ENCODE measurements at places on chromosomes 6 and 20. TPM values are rescaled to one million over a fixed set of nuclear protein-coding genes. Genes with fewer than 3 reads are reported as not detected.

Gene PPP1R14C
- 25.5 TPM for polyA plus RNA-seq

Gene SNAI1
- polyA plus RNA-seq, result 11.2 TPM

Gene TBP
- polyA plus RNA-seq, result 21.6 TPM

Gene LGSN
- polyA plus RNA-seq, result 0.62 TPM

DNA sequence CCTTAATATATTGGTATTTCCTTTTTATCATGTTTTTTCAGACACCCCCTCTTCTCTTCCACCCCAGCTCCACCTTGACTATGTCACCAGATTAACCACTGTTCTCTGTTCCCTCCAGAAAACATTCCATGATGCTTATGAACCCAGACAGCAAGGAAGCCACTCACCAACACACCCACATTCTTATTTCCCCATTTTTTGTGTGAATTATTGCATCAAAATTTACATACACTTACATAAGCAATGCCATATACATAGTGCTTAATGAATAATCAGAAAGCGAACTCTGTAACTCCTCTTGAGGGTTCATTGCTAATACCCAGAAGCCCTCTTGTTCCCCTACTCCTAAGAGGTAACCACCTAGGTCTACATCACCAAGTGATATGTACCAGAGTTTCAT is 182.3 kb upstream of the CDYL start:
- DNase-seq, result no peak

DNA sequence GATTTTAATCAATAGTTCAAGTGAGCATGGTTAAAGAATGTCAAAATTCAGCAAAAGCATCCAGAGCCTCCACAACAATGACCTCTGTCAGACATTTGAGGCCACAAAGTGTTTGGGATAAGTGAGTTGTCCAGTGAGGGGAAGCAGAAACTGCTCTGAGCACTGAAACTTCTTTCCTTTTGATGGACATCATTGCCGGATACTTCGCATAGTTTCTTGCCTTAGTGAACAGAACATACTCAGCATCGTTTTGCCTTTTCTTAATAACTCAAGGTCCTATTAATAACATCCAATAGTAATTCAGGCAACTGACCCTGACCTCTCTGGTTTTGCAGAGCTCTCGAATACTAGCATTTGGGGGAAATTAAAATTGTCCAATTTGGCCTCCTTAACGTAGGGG is 78.6 kb downstream of the EDN3 start:
- DNase-seq, result no peak

- no peak for DNase-seq
These were observed 101.8 kb downstream of the TRERF1 start for GRCh38 chr6:42349753-42350511.

DNA sequence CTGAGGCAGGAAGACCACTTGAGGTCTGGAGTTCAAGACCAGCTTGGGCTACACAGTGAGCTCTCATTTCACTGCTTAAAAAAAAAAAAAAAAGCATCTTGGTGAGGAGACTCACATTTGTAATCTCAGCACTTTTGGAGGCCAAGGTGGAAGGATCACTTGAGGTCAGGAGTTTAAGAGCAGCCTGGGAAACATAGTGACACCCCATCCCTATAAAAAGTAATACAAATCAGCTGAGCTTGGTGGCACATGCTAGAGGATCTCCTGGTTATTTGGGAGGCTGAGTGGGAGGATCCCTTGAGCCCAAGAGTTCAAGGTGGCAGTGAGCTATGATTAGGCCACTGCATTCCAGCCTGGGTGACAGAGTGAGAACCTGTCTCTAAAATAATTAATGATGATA is 29.4 kb upstream of the SYNCRIP start:
- no peak for DNase-seq

- DNase-seq, result no peak
These were observed 82.2 kb downstream of the TIAM2 start for GRCh38 chr6:155077331-155077730.

DNA sequence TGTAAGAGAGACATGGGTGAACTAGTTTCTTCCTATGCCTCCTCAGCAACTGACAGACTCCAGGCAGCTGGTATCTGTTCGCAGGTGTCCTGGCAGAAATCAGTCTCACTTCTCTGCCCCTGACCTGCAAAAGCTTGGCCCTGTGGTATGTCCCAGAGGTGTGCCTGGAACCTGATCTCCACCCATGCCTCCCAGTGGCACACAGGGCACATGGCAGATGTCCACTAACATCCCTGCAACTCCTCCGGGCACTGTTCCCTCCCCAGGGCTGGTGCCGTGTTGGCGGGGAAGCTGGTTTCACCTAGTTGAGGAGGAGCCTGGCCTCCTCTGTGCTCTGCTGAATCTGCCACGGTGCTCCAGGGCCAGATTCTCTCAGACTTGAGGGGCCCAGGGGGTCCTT is 123.3 kb upstream of the GGTLC1 start:
- no peak for DNase-seq

- DNase-seq, result no peak
These were observed 739 bp downstream of the GSS start for GRCh38 chr20:34954904-34955230.

DNA sequence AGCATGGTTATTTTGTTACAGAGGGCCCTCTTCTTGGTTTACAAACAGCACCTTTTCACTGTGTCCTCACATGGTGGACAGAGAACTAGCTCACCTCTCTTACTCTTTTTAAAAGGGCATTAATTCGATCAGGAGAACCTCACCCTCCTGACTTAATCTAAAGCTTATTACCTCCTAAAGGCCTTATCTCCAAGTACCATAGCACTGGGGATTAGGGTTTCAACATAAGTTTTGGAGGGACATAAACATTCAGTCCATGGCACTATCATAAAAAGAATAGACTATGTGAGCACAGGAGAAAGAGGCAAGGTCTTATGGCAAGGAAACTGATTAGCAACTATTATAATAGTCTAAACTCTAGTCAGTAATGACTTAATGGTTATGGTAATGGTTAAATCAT is 736.2 kb upstream of the ADGRB3 start:
- no peak for DNase-seq

DNA sequence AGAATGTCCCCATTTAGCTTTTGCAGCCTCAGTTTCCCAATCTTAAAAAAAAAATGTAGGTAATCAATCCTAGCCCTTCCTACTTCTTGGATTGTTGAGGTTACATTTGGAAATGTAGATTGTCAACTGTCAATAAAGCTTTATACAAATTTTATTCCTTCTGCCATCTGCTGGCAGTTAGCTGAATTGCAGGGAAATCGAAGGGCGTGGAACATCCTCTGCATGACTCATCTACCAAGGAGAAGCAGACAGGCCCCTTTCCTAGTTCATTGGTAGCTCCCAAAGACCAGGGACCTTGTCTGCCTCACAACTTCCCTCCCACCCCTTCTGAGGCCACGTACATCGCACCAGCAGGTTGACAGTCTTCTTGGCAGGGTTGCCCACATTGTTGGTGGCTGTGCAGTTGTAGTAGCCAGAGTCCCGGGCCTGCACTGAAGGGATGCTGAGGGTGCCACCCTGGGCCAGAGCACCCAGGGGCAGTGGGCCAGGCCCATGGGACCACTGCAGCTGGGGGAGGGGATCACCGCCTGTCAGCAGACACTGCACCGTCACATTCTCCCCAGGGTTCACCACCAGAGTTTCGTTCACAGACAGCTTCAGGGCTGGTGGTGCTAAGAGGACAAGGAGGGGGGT is 43.6 kb downstream of the MDGA1 start:
- DNase-seq, result no peak

All from right renal pelvis (tissue), 4 donors.